ENCODE measurements at places on chromosomes 3 and 15.

DNA sequence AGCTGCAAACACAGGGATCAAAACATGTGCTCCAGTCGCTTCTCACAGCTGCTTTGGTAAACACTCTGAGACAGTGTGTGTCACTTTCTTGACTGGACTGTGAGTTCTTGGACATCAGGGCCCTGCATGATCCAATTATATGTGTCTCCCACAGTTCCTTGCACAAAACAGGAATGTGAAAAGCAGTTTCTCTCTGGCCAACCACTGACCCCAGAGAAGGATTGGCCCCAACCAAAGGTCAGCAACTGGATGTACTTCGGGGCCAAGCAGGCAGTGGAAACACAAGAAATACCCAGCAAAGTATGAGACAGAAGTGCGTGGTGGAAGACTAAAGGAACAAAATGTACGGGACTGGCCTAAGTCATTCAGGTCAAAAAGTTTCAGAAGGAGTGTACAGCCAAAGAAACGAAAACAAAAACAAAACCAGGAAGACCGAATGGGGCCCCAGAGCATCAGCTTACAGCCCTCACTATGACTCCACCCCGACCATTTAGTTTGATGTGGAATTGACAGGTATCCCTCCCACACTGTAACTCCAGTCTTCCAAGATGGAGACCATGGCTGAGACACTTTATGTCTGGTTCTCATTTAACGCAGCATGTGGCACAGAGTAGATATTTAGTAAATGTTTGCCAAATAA is 76.7 kb upstream of the LPP start:
- DNase-seq, result no peak

DNA sequence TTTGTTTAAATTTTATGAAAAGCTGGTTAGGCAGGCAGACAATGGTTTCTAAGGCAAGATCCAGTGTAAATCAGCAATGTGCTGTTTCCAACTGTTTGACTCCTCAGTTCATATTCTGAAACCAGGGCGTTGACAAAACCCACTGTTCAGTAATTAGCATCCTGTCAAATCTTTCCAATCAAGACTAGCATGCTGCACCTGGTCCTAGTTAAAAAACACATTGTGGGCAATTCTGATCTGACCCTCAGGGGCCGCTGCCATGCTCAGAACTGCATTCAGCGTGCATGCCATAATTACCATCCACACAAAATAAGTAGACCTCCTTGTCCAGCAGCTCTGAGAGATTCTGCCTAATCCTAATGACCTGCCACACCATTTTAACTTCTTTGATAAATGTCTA is 20.9 kb upstream of the RBP1 start:
- no peak for DNase-seq

- DNase-seq, result peak; percentile 29
Observed at GRCh38 chr3:94234177-94234788, 171.4 kb downstream of the NSUN3 start.

DNA sequence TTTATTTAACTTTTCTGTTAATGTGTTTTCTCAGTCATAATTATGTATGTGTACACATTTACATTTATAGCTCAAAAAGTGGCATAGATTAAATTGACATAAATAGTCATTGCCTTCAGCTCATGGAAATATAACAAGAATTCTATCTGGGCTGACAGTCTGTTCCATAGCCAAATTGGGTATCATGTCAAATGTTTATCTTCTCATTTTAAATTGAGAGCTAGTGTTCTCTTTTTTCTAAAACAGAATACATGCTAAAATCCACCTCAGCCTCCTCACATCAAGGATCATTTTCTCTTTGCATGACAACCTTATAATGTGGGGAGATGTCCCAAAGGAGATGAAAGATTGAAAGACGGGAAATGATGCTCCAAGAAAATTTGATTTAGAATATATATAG is 144.1 kb upstream of the BCHE start:
- no peak for DNase-seq

DNA sequence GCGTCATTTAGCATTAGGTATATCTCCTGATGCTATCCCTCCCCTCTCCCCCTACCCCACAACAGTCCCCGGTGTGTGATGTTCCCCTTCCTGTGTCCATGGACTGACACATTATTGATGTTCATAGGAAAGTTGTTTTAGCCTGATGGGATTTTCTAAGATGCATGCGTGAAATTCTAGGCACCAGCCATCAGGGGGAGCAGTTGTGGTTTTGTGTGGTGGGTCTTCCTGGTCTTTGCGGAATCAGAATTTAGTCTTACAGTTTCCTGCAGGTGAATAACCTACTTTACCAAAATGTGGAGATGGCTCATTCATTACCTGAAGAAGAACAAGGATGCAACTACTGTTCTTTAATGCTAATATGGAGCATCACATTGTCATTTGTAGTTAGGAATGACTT is 455.0 kb upstream of the THBS1 start:
- DNase-seq, result peak; percentile 47

DNA sequence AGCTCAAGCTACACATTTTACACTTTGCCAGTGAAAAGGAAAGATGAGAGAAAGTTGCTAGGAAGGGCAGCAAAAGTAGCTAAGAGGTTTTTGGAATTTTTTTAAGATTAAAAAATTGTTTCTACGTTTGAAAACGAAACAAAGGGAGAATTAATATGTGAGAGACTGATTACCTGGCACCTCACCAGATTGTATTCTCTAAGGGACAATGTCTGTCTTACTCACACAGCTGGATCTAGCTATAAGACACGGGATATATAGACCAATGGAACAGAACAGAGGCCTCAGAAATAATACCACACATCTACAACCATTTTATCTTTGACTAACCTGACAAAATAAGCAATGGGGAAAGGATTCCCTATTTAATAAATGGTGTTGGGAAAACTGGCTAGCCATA is 9.5 kb upstream of the KBTBD12 start:
- DNase-seq, result no peak

- DNase-seq, result no peak
Observed at GRCh38 chr3:53101956-53102355, 28.3 kb downstream of the RFT1 start.

DNA sequence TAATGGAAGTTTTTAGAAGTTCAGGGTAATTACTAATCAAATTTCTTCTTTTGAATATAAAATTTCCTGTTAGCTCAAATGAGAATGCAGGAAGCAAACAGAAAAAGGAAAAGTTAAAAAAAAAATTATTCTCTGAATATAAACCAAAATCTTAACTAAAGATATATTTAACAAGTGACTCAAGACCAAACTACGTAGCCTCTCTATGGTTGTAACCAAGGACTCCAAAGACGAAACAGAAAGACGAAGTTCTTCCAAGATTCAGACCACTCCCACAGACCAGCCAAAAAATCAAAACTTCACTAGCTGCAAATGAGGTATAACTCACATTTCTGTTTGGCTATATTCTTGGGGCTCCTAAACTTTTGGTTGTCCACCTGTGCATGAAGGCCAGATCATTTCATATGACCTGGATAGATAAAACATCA is 846.5 kb upstream of the ALCAM start:
- no peak for DNase-seq

DNA sequence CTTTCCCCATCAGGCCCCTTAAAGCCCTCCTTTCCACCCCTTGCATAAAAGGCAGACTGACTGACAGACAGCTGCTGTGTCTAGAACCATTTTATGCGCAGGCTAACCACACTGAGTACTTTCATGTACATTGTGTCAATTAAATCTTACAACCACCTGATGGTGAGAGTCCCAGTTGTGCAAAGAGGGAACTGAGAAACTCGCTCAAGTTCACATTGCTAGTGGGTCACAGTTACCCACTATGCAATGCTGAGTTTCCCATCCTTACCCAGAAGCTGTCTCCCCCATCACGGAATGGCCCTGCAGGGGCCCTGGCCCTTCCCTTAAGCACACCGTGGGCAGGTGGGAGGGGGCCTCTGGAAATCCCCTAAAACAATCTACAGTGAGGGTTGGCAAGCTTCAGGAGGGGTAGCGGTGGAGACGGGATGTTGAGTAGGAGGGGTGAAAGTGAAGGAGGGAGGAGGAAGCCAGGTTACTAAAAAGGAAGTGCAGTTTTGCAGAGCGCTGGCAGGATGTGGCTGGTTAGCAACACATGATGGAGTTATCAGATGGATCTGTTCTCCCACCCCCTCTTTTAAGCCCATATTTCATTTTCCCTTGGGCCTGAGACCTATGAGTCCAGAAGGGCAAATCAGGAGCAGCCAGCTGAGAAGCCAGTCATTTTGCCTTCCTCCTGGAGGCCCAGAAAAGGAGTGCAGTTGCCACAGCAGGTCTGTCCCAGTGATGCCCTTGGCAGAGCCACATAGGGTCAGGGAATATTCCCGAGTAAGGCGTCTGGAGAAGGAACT is 30.0 kb downstream of the STARD5 start:
- no peak for DNase-seq

- DNase-seq, result no peak
Observed at GRCh38 chr3:72322264-72322976, 525.8 kb downstream of the SHQ1 start.

- no peak for DNase-seq
Observed at GRCh38 chr3:170002879-170003278, 34.9 kb upstream of the GPR160 start.

DNA sequence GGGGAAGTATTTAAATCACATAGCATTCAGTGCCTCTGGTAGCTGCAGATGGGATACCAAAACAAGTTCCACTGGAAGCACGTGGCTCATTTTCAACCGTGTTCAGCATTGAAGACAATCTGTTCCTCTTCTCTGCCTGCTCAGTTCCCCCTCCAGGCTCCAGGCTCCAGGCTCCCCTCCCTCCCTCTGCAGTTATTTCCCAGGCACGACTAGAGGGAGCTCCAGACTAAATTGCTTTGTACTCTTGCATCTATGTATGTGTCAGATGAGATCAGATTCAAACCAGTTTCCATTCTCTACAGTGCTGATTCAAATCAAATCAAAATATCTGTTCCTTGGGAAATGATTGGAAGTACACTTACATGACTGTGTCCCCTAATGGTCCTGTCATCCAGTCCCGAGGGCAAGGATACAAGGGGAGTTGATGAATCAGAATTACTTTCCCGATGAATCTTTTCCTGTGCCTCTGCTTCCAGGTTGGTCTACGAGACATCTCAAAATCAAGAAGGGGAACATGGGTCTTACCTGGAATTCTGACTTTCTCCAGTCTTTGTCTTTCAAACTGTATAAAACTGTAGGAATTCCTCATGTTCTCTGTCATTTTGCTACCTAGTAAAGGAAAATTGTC is 600.5 kb downstream of the EDEM1 start:
- peak; percentile 1 for DNase-seq

DNA sequence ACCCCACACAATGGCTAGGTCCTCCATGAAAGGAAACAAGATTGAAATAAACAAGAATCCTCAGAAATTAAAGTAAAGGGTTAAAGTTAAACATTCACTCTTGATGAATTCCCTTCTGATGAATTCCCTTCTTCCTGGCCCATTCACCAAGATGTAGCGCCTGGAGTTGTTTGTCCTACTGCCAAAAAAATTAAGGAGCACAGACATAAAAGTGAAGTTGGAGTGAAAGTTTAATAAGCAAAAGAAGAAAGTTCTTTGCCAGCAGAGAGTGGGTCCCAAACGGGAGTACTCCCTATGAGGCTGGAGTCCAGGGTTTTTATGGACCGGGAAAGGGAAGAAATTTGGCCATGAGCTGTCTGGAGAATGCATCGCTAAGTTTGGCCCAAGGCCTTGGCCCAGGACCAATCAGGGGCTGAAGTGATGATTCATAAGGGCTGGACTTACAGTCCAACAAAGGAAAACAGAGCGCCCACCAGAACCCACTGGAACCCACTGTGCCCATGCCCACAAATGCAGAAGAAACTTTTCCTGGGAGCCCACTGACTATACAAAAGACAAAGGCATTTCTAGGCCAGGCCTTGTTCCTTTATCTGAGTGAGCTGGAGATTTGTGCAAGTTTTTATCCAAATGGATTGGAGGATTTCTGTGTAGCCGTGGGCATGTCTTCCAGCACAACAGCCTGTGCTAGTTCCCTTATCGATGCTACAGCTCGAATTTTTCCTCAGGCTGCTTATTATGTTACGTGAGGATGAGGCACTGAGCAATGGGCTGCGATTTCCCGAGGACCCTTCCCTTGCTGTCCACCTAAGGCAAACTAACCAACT is 1561.6 kb downstream of the OTOL1 start:
- no peak for DNase-seq

- DNase-seq, result no peak
Observed at GRCh38 chr15:74376825-74377581, 9.6 kb upstream of the CYP11A1 start.

GRCh38 chr3:102037209-102037608 is 187.9 kb downstream of the NFKBIZ start:
- DNase-seq, result no peak

DNA sequence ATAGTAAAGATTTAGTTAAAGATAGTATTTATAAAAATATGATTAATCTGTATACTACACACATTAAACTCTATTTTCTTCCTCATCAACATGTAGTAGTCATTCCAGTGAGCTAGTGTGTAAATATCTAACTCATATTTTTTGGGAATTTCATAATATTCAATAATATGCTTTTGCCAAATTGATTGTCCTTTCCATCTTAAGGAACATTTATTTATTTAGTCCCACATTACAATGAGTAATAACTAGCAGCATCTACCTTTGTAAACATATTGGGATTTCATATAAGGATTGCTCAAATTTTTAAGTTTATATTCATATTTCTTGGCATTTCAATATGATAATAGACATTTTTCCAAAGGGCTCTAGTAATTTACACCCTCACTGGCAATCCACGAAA is 53.9 kb upstream of the GOLGA8B start:
- DNase-seq, result no peak

GRCh38 chr3:189490337-189490736 is 140.9 kb upstream of the TP63 start:
- no peak for DNase-seq

- DNase-seq, result no peak
Observed at GRCh38 chr3:68017069-68017468, 362.7 kb upstream of the SUCLG2 start.

DNA sequence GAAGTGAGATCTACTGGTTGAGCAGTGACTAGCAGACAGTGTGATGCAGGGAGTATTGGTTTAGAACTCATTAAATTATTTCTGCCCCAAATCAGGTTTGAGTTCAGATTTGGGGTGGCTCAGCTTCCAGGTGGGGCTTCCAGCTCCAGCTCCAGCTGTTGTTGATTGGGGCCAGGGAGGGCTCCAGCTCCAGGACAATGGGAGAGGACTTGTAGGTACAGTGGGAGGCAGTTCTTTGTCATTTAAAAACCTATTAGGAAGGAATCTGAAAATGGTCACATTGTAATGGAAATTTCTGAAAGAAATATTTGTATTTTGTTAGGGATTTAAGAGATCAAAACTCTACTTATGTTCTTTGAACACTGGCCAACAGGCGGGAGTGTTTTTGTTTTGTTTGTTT is 97.0 kb downstream of the FNDC3B start:
- no peak for DNase-seq

GRCh38 chr15:79007066-79007465 is 62.2 kb upstream of the CTSH start:
- DNase-seq, result no peak

DNA sequence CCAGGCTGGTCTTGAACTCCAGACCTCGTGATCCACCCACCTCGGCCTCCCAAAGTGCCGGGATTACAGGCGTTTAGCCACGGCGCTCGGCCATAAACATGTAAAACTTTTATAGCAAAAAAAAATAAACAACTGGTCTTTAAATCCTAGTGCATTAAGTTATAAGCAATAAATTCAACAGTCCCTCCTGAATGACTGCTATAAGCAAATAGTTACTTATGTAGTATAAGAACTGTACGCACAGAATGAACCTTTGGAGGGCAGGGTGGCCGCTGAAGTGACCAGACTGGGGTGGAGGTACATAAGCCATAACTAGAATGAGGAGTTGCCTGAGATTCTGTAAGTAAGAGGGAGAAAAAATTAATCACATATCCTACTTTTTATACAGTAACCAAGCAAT is 12.6 kb downstream of the CCDC14 start:
- DNase-seq, result no peak
